ENCODE measurements at places on chromosomes 5 and 9. TPM values are rescaled to one million over a fixed set of nuclear protein-coding genes. Genes with fewer than 3 reads are reported as not detected.

The INSL4 gene
- not detected for total RNA-seq

The IFNA21 gene
- not detected for total RNA-seq

The DMRT3 gene
- not detected for total RNA-seq

The PCDHGA9 gene
- 1.7 TPM for total RNA-seq

The FAM13B gene
- total RNA-seq, result 14.0 TPM

The SLC6A18 gene
- not detected for total RNA-seq

The CNTNAP3 gene
- 0.37 TPM for total RNA-seq

The SCGB3A2 gene
- total RNA-seq, result not detected

The SURF4 gene
- 252 TPM for total RNA-seq

The RASEF gene
- total RNA-seq, result not detected

All from myocyte (in vitro differentiated cells).